ENCODE measurements at places on chromosomes 3 and 15. TPM values are rescaled to one million over a fixed set of nuclear protein-coding genes. Genes with fewer than 3 reads are reported as not detected.

The CYP8B1 gene
- not detected for polyA plus RNA-seq

The TRPM1 gene
- 0.05 TPM for polyA plus RNA-seq

The SLC2A2 gene
- polyA plus RNA-seq, result not detected

The GPR160 gene
- polyA plus RNA-seq, result 14.3 TPM

The SLC9A9 gene
- 0.36 TPM for polyA plus RNA-seq

The IFT122 gene
- polyA plus RNA-seq, result 37.8 TPM

The EXD1 gene
- 0.08 TPM for polyA plus RNA-seq

The PPP1R14D gene
- polyA plus RNA-seq, result not detected

DNA sequence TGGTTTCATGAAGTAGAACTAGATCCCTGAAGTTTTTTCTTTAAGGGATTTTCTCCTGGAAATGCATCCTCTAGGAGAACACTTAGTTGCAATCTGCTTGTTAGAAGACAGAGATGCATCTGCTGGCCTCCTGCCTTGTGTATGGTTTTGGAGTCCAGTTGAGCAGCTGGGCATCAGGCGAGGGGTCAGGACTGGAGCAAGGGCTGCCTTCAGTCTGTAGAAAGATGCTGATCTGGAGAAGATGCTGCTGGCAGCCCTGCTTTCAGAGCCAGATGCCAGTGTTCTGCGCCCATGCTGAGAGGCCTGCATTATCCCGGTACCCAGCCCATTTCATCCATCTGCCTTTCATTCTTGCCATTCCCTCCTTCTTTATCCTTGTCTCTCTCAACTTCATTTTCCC lies 77.4 kb downstream of the CHCHD6 start:
- DNase-seq, result no peak

- DNase-seq, result no peak
Measured at GRCh38 chr3:126523745-126524428, at the start of gene CHST13. TSS of gene CHST13 (plus strand) at chr3:126524155. CDS start at chr3:126524333, 178 bp downstream.

DNA sequence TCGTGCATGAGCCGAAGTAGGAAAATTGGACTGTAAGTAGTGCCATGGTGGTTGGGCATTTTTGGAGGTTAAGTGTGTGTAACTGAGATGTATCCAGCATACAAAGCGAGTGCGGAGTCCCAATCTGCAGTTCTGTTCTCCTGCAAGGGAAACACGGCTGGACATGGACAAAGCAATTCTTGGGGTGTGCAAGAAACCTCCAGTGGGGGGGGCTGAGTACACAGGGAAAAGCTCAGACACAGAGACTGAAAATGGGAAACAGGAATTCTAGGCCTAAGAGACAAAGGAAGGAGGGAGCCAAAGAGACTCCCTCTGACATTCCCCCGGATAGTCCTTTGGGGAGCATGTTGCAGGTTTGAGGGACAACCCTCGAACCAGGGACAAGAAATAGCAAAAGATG lies 83.2 kb upstream of the PLSCR4 start:
- DNase-seq, result no peak

DNA sequence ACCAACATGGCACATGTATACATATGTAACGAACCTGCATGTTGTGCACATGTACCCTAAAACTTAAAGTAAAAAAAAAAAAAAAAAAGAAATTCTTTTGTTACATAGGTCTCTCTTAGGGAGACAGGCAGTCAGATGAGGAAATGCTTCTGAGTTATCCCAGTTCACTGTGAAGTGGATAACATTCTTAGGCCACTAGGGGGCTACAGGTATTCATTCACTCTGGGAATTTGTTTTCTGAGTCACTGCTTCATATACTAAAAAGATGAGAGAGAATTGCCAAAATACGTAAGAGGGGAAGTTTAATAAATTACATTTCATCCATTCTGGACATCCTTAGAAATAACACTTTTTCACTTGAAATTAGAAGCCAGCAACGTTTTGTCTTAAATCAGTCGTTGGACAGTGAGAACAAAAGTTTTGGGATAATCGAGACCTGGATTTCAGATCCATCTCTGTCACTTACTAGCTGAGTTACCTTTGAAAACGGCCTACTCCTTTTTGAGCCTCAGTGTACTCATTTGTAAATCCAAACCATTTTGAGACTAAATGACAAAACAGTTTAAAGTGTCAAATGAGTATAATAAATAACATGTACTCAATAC lies 738.4 kb upstream of the ALCAM start:
- no peak for DNase-seq

DNA sequence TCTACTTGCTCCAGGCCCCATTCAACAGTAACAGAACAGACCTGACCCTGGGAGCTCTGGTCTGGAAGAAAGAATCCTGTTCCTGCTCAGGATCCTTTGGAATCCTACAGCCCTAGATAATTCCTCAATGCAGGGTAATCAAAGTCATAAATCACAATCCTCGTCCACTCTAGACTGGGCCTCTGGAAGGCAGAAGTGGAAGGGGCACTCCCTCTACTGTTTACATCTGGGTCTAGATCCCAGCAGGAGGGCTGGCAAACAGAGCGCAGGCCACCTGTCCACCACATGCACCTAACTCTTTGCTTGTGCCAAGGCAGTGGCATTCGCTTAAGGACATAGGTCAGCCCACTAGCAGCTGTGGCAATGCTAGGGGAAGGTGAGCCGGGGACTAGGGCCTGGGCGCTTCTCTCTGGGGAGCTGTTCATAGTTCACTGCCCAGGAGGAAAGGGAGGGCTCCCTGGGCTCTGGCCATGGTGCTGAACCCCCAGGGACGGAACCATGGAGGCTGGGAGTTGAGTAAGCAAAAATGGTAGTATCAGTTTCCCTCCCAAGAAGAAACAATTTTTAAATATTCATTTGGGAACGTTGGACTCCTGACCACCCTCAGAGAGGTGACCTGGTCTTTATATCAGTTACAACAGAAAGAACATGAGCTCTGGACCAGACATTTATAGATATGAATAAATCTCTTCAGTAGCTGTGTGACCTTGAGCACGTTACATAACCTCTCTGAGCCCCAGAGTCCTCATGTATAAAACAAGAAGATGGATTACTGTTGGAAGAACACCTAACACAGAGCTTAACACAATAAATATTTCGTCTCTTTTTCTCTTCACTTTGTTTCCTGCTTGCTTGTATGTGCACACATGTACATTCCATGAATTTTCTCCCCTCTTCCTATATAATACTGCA lies 90.2 kb downstream of the NTRK3 start:
- peak; percentile 3 for DNase-seq

GRCh38 chr15:78916088-78916487 lies 28.8 kb downstream of the CTSH start:
- DNase-seq, result no peak

GRCh38 chr3:64251019-64251418 lies 25.8 kb upstream of the PRICKLE2 start:
- no peak for DNase-seq

- no peak for DNase-seq
Measured at GRCh38 chr3:127834771-127835170, 12.5 kb upstream of the MGLL start.

DNA sequence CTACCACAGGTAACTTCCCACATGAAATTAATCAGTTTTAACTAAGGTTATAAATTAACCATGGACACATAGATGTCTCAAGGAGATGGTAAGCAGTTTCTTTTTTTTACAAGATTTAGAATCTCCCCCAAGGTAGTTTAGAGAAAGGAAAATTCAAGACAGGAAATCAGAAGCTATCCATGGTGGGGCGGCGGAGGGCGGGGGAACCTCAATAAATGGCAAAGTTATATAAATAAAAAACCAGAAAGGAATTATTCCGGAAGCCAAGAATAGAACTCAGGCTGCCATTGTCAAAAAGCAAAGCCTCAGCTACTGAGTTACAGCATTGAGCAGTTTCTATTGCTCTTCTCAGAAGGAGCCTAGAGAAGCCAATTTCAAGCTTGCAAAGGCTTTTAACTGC lies 172.1 kb upstream of the SMAD3 start:
- peak; percentile 4 for DNase-seq

DNA sequence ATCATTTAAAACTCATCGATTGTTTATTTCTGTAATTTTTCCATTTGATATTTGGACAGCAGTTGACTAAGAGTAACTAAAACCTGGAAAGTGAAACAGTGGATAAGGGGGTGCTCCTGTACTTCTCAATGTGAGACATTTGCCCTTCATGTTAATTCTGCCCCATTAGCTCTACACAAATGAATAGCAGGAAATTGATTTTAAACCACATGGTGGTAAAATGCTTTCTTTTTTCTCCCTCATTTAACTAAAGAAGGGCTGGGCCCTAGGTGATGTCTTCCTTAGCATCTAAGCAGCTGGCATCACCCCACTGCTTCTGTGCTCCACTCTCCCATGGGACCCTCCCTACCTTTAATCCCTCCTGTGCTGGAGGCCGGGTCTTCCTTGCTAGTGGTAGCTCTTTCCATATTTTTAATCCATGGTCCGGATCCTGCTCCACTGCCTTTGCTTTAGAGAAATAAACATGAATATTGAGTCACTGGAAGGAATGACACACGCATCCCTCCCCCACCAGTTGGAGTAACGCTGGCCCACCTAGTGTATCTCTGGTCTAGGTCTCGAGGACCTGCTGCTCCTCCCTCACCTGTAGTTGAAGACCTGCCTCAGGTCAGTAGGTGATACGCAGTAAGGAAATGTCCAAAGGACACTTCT lies 30.2 kb upstream of the LAMP3 start:
- no peak for DNase-seq

DNA sequence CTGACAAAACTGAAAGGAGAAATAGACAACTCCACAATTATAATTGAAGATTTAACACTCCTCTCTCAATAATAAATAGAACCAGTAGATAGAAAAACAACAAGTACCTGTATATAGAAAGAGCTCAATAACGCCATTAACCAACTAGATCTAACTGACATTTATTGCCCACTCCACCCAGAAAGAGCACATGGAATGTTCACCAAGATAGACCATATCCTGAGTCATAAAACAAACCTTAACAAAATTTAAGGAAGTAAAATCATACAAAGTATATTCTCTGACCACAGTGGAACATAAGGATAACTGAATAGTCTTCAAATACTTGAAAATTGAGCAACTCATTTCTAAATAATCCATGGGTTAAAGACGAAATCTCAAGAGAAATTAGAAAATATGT lies 25.1 kb downstream of the KBTBD12 start:
- DNase-seq, result no peak
